Activated T-helper 2 cell treated with anti-CD3 and anti-CD28 coated beads, Interferon-gamma antibody, Interleukin-2, Interleukin-4, amounts not matched to agents 10 μg/mL and 5 μg/mL and 100 μg/mL, durations not matched to agents 14 hours and 24 hours and 36 hours (primary cell): ENCODE measurements at places on chromosomes 6 and 20.
A peak's percentile ranks its signal among the peaks of the same experiment; 100 is the strongest.

GRCh38 chr6:93964926-93965325 lies 545.6 kb upstream of the EPHA7 start:
- H3K4me3 ChIP-seq, result no peak overlapping the region
- H3K36me3 ChIP-seq, result no peaks in the 10 kb centered on the region
- no peaks in the 10 kb centered on the region for H3K4me1 ChIP-seq
- no peak for DNase-seq

DNA sequence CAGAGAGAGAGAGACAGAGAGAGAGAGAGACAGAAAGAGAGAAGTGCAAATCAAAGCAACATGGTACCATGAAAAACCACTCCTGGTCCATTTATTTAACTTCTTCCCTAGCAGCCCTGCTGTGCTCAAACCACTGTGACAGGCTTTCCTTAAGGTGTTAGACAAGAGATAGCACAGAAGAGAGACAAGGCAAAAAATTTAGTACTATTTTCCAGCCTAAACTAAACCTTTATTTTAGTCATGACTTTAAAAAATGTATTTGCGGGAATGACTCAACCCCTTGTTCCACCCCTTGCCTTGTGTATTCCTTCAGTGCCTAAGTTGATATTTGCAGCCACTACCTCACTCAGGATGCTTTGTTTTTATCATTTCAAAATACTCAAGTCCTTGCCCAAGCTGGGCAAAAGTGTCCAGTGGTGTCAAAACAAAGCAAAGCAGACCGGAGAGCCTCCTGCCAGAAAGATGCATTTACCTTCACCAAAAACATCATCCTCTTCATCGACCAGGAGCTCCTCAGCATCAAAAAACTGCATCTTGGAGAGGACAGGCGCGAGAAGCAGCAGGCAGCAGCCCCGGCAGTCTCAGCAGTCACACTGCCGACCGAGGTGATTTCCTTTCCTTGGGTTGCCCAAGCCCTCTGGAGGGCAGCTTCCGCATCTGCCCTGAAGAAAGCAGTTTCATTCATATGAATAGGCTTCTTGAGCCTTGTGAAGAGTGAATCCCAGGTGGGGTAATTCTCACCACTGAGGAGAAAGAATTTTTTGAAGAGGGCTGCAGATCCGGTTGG lies at the start of gene RIPOR2:
Gene RIPOR2, minus strand, starts transcription at position 595 of the 787 bp plus-strand sequence. Its CDS starts 62 bp downstream, at position 533.
- H3K4me1 ChIP-seq, result peaks cover 90% of the 10 kb centered on the region
- H3K27ac ChIP-seq, result peak within 1 kb of the TSS; percentile 94
- no peaks in the 10 kb centered on the region for H3K27me3 ChIP-seq
- DNase-seq, result peak; percentile 69
- peak within 1 kb of the TSS; percentile 89 for H3K4me3 ChIP-seq

GRCh38 chr6:166541366-166541765 lies 45.1 kb downstream of the RAMACL start:
- peak overlapping the region; percentile 77 for H3K27ac ChIP-seq
- H3K27me3 ChIP-seq, result no peaks in the 10 kb centered on the region
- H3K4me3 ChIP-seq, result peak overlapping the region; percentile 60
- H3K4me1 ChIP-seq, result peaks cover 19% of the 10 kb centered on the region
- H3K36me3 ChIP-seq, result no peaks in the 10 kb centered on the region

GRCh38 chr20:14489544-14489943 lies 152.1 kb upstream of the FLRT3 start:
- H3K4me1 ChIP-seq, result no peaks in the 10 kb centered on the region
- no peaks in the 10 kb centered on the region for H3K27me3 ChIP-seq
- H3K27ac ChIP-seq, result no peak overlapping the region

DNA sequence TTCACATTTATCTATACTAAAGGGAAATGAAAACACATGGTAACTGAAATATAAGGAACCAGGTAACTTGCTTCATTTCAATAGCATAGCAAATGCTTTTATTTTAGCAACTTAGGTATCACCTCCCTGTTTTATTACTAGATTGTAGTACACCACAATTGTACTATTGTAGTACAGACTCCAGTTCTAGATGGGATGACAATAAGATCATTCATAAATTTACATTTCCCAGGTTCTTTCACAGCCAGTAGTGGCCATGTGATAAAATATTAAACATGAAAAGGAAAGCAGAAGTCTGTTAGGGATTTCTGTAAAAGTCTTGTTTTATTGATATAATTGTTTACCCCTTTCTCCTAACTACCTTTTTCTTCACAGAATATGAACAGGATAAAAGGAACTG lies 97.2 kb downstream of the LMBRD1 start:
- DNase-seq, result no peak
- no peaks in the 10 kb centered on the region for H3K27me3 ChIP-seq
- H3K27ac ChIP-seq, result no peak overlapping the region
- H3K4me1 ChIP-seq, result peaks cover 10% of the 10 kb centered on the region

DNA sequence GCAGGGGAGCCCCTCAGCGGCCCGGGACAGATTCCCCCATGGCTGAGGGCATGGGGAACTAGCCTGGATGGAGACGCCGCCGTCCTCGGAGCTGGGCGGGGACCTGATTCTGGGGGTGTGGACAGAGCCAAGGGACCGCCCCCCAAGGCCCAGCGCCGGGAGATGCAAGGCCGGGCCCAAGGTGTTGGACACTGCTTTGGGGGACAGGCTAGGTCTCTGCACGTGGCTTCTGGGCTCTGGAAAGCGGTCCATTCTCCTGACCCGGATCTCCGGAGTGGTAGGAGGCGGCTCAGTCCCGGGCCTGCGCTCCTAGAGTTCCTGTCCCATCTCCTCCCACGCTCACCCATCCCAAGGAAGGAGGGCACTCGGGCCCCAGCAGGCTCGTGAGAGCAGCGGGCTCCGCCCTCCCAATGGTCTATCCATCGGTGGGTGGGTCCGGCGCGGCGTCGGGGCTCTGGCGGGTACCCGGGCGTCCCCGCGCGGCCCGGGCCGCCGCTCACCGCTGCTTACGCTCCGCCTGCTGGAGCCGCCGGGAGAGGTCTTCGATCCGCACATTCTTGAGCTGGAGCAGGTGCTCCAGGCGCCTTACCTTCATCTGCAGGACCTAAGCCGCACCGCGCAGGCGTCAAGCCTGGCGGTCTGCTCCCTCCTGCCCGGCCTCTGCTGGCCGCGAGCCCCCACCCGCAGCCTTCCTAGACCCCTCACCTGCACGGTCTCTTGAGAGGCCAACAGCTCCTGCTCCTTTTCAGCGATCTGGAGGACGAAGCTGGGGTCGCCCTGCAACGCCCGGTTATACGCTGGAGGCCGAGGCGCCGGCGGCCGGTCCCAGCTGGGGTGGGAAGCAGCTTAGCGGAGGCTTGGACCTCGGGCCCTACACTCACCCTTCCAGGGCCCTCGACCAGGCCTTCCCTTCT lies 3.3 kb downstream of the SPEF1 start:
- no peaks in the 10 kb centered on the region for H3K36me3 ChIP-seq
- H3K4me1 ChIP-seq, result peaks cover 22% of the 10 kb centered on the region
- H3K27me3 ChIP-seq, result peaks cover 24% of the 10 kb centered on the region
- no peak for DNase-seq

GRCh38 chr6:21496706-21497105 lies 96.8 kb upstream of the SOX4 start:
- H3K4me1 ChIP-seq, result no peaks in the 10 kb centered on the region
- no peak overlapping the region for H3K27ac ChIP-seq

DNA sequence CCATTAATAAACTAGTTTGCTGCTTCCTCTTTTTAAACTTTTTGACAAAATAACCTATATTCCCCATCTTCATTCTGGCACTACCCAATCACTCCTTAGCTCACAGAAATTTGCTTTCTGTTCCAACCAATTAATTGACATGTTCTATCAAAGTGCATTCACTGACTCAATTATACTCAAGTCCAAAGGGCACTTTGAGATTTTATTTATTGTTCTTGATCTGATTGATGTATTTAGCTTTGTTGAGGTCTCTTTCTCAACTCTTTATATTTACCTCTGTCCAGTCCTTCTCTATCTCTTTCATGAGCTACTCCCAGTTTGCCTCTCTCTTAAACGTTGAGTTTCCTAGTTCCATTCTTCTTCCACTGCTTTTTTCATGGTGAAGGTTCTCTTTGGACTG lies 104.4 kb upstream of the TENT5A start:
- no peak overlapping the region for H3K4me3 ChIP-seq
- DNase-seq, result no peak
- no peaks in the 10 kb centered on the region for H3K27me3 ChIP-seq
- no peak overlapping the region for H3K27ac ChIP-seq
- H3K36me3 ChIP-seq, result no peaks in the 10 kb centered on the region
- H3K4me1 ChIP-seq, result no peaks in the 10 kb centered on the region

- H3K36me3 ChIP-seq, result no peaks in the 10 kb centered on the region
- peaks cover 11% of the 10 kb centered on the region for H3K27me3 ChIP-seq
- DNase-seq, result no peak
- peaks cover 2% of the 10 kb centered on the region for H3K4me1 ChIP-seq
- no peak overlapping the region for H3K27ac ChIP-seq
Observed at GRCh38 chr6:129432738-129433137, 277.2 kb downstream of the ARHGAP18 start.

- peaks cover 11% of the 10 kb centered on the region for H3K27me3 ChIP-seq
- H3K36me3 ChIP-seq, result no peaks in the 10 kb centered on the region
- H3K4me3 ChIP-seq, result no peak overlapping the region
- H3K4me1 ChIP-seq, result no peaks in the 10 kb centered on the region
Observed at GRCh38 chr6:139398658-139399057, 24.2 kb upstream of the CITED2 start.

DNA sequence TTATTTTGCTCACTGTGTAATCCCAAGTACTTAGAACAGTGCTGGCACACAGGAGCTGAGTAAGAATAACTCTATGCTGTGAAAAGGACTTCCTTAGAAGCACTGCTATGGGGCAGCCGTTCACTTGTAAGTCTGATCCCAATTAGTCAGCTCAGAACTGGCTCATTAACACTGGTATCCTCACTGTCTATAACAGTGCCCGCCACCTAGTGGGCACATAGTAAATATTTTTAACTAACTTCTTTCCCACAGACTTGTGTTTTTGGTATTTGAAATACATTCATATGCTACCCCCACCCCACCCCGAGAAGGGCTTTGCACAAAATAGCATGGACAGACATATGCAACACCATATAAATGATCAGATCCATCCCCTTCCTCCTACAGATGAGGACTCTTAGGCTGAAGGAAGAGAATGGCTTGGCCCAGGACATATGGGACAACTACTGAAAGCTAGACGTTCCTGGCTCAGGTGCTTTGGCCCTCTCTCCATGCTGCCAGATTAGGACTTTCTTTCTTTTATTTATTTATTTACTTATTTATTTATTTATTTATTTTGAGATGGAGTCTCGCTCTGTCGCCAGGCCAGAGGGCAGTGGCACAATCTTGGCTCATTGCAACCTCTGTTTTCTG lies 47.1 kb downstream of the DST start:
- H3K27me3 ChIP-seq, result peaks cover 2% of the 10 kb centered on the region
- no peak overlapping the region for H3K4me3 ChIP-seq
- no peaks in the 10 kb centered on the region for H3K36me3 ChIP-seq
- H3K27ac ChIP-seq, result peak overlapping the region; percentile 13

DNA sequence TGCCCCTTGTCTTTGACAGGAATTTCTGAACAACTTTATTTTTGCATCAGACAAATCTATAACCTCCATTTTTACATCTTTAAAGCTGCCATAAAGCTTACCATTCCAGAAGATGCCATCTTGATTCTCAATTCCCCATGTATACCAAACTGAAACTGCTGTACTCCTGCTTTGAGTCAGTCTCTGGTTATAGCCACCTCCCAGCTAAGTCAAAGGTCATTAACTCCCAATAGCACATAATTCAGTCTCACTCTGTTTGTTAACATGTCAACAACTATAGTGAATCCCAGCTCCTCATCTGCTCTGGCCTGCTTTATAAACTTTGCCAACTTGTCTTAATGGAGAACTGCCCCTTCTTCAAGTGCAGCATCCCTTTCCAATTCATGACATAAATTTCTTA lies 343.6 kb downstream of the FRK start:
- H3K36me3 ChIP-seq, result no peaks in the 10 kb centered on the region
- H3K4me1 ChIP-seq, result peaks cover 2% of the 10 kb centered on the region
- no peak overlapping the region for H3K4me3 ChIP-seq
- H3K27ac ChIP-seq, result no peak overlapping the region
- no peak for DNase-seq

- H3K27me3 ChIP-seq, result no peaks in the 10 kb centered on the region
- H3K36me3 ChIP-seq, result peaks cover 29% of the 10 kb centered on the region
- peaks cover 8% of the 10 kb centered on the region for H3K4me1 ChIP-seq
- DNase-seq, result no peak
- no peak overlapping the region for H3K27ac ChIP-seq
Observed at GRCh38 chr6:149608381-149608982, 40.0 kb downstream of the KATNA1 start.

GRCh38 chr6:161164182-161164625 lies 109.7 kb downstream of the AGPAT4 start:
- DNase-seq, result no peak
- H3K4me1 ChIP-seq, result no peaks in the 10 kb centered on the region
- no peaks in the 10 kb centered on the region for H3K27me3 ChIP-seq
- H3K36me3 ChIP-seq, result peaks cover 3% of the 10 kb centered on the region

GRCh38 chr6:43310624-43311023 lies 2.0 kb upstream of the CRIP3 start:
- no peak overlapping the region for H3K27ac ChIP-seq
- H3K4me1 ChIP-seq, result peaks cover 11% of the 10 kb centered on the region
- no peak for DNase-seq
- no peaks in the 10 kb centered on the region for H3K36me3 ChIP-seq
- H3K4me3 ChIP-seq, result no peak overlapping the region

DNA sequence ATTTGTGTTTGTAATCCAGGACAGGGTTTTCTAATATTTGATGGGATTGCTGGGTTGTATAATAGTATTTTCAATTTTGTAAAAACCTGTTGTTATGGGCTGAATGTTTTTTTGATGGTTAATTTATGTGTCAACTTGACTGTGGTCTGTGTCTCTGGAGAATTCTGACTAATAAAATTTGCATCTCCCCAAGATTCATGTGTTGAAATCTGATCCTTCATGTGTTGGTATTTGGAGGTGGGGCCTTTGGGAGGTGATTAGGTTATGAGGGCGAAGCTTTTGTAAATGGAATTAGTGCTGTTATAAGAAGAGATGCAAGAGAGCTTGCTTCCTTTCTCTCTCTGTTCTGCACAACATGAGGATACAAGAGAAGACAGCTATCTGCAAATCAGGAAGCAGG lies 48.7 kb upstream of the SAMD5 start:
- no peak for DNase-seq
- no peaks in the 10 kb centered on the region for H3K27me3 ChIP-seq
- H3K4me1 ChIP-seq, result no peaks in the 10 kb centered on the region
- H3K4me3 ChIP-seq, result no peak overlapping the region
- H3K27ac ChIP-seq, result no peak overlapping the region

GRCh38 chr6:151093706-151094105 lies 146.1 kb upstream of the AKAP12 start:
- peaks cover 55% of the 10 kb centered on the region for H3K36me3 ChIP-seq
- no peak for DNase-seq
- no peaks in the 10 kb centered on the region for H3K27me3 ChIP-seq
- no peak overlapping the region for H3K27ac ChIP-seq
- peaks cover 19% of the 10 kb centered on the region for H3K4me1 ChIP-seq
- H3K4me3 ChIP-seq, result no peak overlapping the region
